ENCODE measurements at places on chromosomes 5 and 9.

GRCh38 chr5:176660860-176661641 lies 13.8 kb downstream of the TSPAN17 start:
- peak; percentile 69 for DNase-seq

DNA sequence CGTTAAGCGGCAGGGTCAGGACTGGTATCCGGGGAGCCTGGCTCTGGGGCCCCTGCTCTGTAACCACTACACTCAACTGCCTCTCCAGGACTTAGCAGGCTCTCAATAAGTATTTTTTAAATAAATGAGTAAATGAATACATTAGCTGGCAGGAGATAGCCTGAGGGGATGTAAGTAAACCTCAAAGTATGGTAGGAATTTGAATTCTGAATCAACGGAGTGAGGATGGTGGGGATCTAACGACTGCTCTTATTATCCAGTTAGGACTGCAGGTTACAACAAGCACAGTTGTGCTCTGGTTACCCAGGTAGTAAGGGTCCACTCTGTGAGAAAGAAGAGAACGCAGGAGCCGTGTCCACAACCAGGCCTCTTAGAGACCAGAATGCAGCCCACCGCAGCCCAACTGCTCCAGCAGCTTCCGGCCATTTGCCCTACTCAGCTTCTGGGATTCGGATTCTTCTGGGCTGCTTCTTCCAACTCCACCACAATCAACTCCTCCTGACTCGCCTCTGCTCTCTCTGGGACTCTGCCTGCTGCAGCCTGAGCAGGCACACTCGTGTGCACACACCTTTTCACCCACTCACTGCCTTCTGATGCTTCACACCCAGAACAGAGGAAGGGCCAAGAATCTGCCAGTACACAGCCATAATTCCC lies 52.6 kb downstream of the MED27 start:
- DNase-seq, result no peak

DNA sequence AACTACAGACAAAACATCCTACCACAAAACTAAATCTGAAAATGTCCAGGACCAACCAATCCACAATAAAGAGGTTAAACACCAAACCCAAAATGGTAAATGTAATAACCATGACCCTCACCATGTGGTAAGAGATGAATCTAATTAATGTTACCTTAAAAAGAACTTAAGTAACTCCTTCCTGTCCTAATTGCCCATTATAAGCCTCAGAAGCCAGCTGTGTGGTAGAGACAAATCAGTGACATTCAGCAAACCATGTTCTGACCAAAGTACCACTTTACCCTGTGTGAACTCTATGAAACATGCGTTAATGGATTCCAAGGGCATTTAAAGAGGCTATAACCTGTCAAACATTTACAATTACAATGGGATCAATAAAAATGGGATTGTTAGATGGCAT lies 25.0 kb downstream of the LPAR1 start:
- DNase-seq, result no peak

- DNase-seq, result no peak
Observed at GRCh38 chr5:7261049-7261448, 134.9 kb upstream of the ADCY2 start.

GRCh38 chr9:16385590-16385989 lies 484.9 kb downstream of the BNC2 start:
- no peak for DNase-seq

DNA sequence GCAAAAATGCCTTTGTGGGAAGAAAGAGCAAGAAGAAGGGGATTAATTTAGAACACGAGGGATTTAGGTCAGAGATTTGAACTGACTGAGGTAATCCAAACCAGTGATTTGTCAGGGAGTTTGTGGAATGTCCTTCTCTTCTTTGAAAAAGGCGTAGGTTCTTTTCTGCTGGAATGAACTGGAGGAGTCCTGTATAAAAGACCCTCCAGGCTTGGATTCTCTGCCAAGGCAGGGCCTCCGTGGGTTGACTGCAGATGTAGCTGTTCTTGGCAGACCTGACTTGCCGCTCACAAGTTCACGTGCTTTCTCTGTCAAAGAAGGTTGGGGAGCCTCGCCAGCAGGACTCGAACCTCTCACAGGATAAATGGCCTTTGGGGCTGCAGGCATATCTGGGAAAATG lies 62.8 kb upstream of the STC2 start:
- DNase-seq, result no peak

DNA sequence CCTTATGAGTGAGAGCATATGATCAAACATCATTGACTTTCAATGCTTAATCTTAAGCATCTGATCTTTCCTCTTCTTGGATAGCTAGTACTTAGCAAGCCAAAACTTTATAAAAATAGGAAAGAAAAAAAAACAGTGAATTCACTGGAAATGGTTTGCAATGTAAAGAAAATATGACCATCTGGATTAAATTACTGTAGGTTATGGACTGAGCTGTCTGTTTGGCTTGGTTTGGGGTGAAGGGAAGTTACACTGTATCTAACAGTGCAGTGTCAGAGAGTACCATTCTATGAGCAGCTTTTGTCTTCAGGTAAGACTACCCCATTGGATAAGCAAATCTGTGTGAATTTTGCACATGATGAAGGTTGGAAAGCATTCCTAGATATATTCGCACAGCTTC lies 151.4 kb downstream of the TLE1 start:
- no peak for DNase-seq

DNA sequence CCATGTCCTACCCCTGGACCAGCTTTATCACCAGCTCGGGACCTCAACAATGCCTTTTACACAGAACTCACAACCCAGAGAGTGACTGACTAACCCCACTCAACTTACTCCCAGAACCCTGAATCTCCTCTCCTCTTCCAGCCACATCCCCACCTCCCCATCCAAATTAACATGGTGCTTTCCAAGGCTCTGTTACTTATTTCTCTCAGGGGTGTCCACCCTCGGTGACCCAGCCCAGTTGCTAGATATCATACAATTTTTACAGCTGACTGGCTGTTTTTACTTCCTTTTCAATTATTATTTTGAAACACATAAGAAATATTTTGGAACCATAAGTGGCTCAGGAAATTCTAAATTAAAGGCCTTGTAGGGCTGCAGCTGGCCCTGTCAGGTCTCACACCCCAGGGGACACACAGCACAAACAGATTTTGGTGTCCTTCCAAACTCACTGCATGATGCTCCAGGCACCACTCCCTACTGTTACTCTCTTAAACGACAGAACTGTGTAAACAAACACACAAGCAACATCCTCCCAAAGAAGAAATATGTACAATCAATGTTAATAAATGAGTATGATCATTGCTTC lies 180.6 kb downstream of the ADAMTS12 start:
- no peak for DNase-seq

DNA sequence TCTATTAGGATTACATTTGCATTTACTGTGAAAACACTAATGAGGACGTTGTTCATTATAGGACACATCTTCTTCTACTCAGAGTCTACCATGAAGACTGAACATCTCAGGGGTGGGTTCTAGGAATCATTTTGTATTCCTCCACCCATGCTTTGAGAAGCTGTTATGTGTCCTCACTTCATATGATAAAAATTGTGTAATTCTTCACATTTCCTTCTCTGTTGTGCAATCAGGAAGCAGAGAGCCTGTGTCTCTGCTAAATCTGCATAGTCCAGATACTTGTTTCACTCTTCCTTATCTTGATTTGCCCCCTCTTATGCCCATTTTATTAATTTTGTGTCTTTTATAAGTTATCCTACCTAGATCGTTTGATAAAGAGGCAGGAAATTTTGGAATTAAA lies 97.8 kb upstream of the IQGAP2 start:
- no peak for DNase-seq

DNA sequence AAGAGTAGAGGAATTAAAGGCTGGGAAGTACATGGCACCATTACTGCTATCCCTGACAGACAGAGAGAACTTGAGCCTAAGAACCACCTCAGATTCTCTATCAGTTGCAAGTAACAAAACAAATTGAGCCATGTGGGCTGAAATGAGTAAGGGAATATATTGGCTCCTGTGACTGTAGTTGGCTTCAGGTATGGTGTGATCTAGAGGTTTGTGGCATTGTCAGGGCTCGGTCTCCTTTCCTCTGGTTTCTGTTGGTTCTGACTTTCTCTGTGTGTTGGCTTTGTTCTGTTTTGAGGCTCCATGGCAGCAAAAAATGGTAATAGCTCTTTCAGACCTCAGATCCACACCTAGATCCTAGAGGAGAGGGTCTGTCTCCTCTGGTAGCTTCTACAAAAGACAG lies 5.7 kb downstream of the GALNT10 start:
- DNase-seq, result no peak

DNA sequence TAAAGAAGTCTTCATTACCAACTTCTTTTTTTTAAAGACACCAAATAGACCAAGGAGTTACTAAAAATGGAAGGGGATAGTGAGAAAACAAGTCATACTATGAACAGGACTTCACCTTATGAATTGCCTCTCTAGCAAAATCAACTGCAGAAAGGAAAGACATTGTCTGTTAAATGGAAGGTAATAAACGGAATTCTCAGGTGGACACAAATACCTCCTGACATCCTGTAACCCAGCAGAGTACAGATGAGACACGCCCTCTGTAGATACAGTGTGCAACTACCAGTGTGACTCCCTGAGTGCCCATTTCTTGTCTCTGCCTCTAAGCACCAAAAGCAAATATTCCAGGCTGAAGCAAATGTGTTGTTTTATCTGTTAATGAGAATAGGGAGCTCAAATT lies 12.2 kb upstream of the PLPP1 start:
- no peak for DNase-seq

DNA sequence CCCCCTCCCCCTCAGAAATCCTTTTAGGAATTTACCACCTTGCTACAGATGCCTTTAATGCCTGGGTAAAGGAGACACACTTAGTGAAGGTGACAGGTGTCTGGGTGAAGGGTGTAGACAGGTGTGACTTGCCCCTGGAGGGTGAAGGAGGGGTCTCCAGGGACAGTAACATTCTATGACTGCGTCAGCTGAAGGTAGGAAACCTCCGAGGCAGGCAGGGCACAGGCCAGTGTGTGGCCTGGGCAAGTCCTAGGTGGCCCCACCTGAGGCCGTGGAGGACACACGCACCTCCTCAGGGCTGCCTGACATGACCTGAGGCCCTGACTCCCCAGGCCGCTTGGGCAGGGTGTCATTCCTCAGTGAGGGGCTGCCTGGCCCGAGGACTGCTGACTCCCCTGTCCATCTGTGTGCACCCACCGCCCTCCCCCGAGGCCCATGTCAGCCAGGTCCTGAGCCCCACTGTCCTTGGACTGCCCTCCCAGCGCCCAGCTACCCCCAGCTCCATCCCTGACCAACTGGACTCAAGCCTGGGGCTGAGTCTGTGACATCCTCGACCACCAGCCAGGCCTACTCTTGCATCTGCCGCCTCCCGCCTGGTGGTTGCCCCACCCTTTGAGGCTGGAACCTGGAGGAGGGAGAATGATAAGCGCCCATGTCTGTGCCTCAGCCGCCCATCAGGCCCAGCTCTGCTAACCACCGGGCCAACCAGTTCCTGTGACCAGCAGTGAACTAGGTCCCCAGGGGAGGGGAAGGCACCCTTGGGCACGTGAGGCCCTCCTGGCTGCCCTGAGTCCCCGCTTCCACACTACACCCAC lies 18.4 kb downstream of the CARD19 start:
- no peak for DNase-seq

GRCh38 chr9:20353524-20353923 lies 268.8 kb downstream of the MLLT3 start:
- no peak for DNase-seq

GRCh38 chr5:158163451-158164295 lies 304.7 kb upstream of the CLINT1 start:
- DNase-seq, result no peak

- no peak for DNase-seq
Observed at GRCh38 chr5:6572825-6573380, 59.9 kb downstream of the NSUN2 start.

- no peak for DNase-seq
Observed at GRCh38 chr5:119630752-119631440, 1.5 kb downstream of the FAM170A start.

DNA sequence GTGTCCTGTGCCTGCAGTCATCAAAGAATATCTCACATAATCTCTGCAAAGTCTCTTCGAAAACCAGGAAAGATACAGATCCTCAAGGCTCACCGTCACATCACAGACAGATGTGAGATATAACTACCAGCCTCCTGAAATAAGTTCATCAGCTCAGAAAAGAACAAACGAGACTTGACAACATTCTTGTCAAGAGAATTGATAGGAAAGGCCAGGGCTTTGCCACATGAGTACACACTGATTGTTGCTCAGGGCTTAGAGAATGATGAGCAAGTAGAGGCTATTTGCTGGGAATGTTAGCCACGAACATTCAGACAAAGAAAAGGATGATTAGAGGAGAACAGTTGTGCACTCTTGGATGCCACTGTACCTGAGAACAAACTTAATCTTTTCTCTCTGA lies 535.1 kb downstream of the ELAVL2 start:
- DNase-seq, result no peak

DNA sequence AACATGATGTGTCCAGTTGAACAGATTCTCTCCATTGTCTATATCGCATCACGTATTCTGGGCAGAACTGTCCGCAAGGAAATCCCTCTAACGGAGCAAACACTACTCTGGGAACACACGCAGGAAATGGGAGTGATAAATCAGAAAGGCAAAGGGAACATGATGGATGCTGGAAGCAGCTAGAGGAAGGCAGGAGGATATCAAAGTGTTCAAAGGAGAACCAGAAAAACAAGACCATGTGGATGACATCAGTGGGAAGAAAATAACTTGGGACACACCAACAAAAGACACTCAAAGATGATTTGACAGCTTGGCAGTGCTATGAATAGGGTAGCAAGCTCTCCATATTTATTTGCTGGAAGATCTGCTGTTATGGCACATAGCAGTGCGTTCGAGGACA lies 142.9 kb downstream of the PLK2 start:
- DNase-seq, result no peak

DNA sequence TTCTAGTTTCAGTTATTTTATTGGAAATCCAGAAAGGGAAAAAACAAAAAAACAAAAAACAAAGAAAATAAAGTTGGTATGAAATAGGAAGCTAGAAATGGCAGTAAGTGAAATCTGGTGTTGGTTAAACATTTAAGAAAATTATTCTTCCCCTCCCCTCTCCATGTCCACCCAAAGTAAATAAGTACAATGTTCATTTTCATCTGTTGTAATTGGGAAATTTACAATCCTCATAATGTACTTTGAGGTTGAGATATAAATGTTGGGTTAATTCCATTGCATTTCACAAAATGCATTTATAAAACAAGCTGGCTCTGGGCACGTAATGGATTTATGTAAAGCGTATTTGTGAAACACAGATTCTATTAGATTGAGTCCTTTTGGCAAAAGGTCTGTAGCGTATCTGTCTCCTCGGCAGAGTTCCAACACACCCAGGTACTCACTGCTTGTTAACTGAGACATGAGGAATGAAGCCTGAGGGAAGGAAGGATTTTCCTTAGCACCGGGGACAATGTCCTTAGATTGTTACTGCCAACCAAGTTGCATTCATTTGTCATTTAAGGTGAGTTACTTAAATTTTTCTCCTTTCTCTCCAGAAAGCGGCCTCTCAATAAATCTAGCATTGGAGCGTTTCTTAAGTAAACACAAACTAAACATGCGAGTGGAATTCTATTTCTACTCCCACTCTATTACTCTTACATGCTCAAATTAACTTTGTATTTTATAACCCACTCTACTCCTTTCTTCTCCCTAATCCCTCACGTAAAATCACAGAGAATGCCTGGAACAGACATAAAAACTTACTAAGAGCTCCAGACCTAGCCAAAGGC lies 912.3 kb upstream of the WWC1 start:
- no peak for DNase-seq

- no peak for DNase-seq
Observed at GRCh38 chr5:132499440-132500243, 9.1 kb upstream of the IRF1 start.

Measured in T-cell (primary cell).